Small intestine (tissue), 16 donors: ENCODE measurements at places on chromosomes 4 and X. TPM values are rescaled to one million over a fixed set of nuclear protein-coding genes. Genes with fewer than 3 reads are reported as not detected.

- DNase-seq: peak; percentile 46
- no peaks in the 10 kb centered on the region for H3K36me3 ChIP-seq
- peak overlapping the region; percentile 58 for H3K4me3 ChIP-seq
These were observed 25.5 kb downstream of the GPRASP3 start for GRCh38 chrX:102745857-102746584.

- no peaks in the 10 kb centered on the region for H3K27me3 ChIP-seq
- H3K4me1 ChIP-seq: peaks cover 5% of the 10 kb centered on the region
- no peak overlapping the region for H3K27ac ChIP-seq
- H3K36me3 ChIP-seq: no peaks in the 10 kb centered on the region
- H3K4me3 ChIP-seq: no peak overlapping the region
These were observed 1.6 kb downstream of the KLHL13 start for GRCh38 chrX:118114971-118115370.

Gene XK
- polyA plus RNA-seq: 8.7 TPM

Gene CFAP99
- polyA plus RNA-seq: 0.67 TPM
